Kidney (tissue), 22 donors: ENCODE measurements at places on chromosomes 1 and 21.

GRCh38 chr1:15951341-15952153 is 24.4 kb downstream of the ZBTB17 start:
- DNase-seq, result peak; percentile 74

- DNase-seq, result peak; percentile 85
Measured at GRCh38 chr1:161038523-161039153, at the start of gene TSTD1. Gene TSTD1 (minus strand): TSS chr1:161038964. CDS start chr1:161038889, 75 bp downstream.

- no peak for DNase-seq
Measured at GRCh38 chr1:171563675-171564074, 58.4 kb upstream of the MYOCOS start.

DNA sequence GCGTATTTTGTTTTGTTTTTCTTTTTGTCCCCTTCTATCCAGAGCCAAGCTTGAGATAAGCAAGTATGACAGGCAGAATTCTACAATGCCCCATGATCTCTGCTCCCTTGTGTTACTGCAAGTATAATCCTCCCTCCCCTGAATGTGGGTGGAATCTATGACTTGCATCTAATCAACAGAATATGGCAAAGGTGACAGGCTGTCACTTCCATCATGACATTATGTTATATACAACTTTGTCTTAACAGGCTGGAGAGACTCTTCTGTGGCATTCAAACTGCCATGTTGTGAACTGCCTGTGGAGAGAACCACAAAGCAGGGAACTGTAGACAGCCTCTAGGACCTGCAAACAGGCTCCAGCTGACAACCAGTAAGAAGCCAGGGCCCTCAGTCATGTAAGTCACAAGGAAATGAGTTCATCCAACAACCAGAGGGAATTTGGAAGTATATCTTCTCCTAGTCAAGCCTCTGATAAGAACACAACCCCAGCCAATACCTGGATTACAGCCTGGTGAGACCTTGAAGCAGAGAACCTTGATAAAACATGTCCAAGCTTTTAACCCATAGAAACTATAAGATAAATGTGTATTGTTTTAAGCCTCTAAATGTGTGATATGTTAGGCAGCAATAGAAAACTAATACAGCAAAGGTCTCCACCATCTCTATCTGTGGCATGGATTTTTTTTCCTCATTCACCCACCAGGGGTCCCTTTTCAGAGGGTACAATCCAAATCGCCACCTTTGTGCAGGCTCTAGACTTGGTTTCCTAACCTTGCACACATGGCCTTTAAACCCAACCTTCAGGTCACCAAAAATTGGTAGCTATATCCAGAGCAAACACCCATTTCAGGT is 5.7 kb upstream of the C1orf162 start:
- no peak for DNase-seq

DNA sequence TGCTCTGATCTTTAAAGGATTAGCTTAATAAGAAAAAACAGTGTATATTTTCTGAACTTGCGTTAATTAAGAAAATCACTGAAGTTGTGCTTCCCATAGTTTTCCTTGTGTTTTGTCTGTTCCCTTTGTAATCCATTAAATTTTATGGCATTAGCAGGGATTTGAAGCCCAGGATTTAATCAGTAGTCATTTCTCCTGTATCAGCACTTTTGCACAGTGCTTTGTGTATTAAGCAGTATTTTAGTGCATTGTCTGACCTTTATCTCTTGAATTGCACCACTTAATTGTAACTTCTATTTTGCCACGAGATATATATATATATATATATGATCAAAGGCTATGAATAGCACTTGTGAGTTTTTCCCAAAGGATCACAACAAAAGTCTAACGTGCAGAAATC is 133.7 kb downstream of the S1PR1 start:
- no peak for DNase-seq

DNA sequence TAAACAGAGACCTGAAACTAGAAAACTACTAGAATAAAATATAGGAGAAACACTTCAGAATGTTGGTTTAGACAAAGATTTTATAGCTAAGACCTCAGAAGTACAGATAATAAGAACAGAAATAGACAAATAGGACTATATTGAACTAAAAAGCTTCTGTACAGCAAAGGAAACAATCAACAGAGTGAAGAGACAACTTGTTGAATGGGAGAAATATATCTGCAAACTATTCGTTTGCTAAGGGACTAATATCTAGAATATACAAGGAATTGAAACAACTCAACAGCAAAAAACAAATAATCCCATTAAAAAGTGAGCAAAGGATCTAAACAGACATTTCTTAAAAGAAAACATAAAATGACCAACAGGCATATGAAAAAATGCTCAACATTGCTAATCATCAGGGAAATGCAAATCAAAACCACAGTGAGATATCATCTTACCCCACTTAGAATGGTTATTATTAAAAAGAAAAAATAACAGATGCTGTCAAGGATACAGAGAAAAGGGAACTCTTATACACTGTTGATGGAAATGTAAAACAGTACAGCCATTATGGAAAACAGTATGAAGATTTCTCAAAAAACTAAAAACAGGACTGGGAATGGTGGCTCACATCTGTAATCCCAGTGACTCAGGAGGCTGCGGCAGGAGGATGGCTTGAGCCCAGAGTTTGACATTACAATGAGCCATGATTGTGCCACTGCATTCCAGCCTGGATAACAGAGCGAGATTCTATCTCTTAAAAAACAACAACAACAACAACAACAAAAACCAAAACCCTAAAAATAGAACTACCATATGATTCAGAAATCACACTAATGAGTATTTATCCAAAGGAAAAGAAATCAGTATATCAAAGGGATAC is 37.3 kb upstream of the ZSWIM5 start:
- no peak for DNase-seq

GRCh38 chr1:66342707-66343106 is 191.2 kb upstream of the SGIP1 start:
- DNase-seq, result no peak

DNA sequence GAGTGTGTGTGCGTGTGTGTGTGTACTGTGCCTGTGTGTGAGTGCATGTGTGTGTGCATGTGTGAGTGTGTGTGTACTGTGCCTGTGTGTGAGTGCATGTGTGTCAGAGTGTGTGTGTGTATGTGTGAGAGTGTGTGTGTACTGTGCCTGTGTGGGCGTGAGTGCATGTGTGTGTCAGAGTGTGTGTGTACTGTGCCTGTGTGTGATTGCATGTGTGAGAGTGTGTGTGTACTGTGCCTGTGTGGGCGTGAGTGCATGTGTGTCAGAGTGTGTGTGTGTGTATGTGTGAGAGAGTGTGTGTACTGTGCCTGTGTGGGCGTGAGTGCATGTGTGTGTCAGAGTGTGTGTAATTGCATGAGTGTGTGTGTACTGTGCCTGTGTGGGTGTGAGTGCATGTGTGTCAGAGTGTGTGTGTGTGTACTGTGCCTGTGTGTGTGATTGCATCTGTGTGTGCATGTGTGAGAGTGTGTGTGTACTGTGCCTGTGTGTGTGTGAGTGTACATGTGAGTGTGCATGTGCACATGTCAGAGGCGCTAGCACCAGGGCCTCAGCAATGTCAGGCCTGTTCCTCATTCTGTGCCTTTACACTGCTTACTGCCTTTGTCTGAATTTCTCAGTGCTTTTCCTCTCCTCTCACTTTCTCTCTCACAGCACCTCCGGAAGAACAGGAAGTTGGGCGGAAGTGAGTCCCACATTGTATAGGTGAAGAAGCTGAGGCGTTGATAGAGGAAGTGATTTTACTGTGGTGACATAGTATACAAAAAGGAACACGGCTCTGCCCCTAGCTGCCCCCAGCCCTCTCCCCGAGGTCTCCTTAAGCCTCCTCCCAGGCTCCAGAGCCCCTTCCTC is 4.9 kb downstream of the SLC5A9 start:
- no peak for DNase-seq

DNA sequence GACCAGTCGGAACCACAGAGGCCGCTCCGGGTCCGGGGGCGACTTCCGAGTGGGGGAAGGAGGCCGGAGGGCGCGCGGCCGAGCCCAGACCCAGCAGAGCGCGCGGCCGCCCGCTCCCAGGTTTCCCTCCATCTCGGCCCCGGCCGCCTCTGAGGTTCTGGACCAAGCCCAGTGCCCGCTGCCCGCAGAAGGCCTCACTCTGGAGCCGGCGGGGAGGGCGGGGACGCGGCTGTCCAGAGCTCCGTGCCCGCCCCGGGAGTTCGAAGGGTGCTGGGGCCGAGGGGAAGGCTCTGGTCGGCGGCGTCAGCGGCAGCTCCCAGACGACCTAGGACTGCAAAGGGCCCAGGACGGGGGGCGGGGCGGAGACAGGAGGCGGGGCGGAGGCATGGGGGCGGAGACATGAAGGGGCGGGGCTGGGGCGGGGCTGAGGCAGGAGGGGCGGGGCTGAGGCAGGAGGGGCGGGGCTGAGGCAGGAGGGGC is 48.0 kb upstream of the SLC19A1 start:
- peak; percentile 65 for DNase-seq

GRCh38 chr1:165891111-165891860 is 63.9 kb downstream of the UCK2 start:
- DNase-seq, result no peak

GRCh38 chr1:36842448-36842847 is 191.9 kb downstream of the GRIK3 start:
- no peak for DNase-seq

GRCh38 chr21:21163904-21164303 is 165.7 kb downstream of the NCAM2 start:
- DNase-seq, result peak; percentile 50

DNA sequence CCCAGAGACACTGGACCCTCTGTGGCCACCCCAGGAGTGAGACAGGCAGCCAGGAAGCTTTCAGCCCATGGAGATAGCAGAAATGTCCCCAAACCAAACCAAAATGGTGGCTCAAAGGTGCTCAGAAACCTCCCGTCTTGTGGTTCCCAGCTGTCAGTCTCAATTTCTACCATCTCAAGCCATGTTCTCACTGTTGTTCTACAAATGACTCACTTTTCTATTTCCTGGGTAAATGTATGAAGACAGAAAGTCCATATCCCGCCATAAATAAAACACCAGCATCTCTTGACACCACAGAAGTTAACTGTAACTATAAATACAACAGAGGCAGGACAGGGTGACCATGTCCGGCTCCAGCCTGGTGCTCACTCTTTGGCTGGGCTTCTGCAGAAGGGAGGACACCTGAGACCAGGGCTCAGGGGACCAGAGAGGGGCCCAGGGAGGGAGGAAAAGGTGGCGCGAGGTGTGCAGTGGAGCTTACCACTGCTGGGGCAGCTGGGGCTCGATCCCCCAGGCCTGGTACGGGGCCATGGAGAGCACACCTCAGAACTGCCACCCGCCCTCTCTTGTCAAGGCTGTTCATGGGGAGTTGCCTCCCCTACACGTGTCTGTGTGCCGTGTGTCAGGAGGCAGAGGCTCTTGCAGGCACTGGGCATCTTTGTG is 43.6 kb downstream of the EPHB2 start:
- no peak for DNase-seq

- no peak for DNase-seq
Measured at GRCh38 chr1:87951852-87952251, 623.2 kb downstream of the LMO4 start.

- no peak for DNase-seq
Measured at GRCh38 chr1:68201546-68202238, 30.6 kb downstream of the WLS start.

DNA sequence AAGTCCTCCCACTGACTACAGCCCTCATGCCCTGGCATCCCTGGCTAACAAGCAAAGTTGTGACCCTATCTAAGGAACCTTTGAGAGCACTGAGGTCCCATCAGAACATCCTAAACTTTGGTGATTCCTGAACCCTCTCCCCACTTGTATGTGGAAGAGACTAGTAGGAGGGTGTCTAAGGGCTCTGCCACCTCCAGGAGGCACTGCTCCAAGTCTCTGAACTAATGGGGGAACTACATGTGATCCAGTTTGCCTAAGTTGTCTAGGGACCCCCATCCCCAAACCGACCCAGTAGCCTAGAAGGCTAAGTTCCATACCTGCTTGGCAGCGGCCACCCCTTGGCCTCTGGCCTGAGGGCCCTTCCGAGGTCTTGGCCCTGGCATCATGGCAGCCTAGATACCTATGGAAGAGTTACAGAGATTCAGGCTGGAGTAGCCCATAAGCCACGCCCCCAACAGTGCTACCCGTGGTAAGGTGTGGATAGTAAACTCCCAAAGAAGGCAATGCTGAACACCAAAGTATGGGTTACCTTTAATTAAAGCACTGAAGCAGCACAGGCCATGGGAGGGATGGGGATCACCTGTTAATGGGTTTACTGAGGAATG is 1.7 kb downstream of the CC2D1B start:
- no peak for DNase-seq

GRCh38 chr1:67031121-67031858 is 22.7 kb downstream of the SLC35D1 start:
- DNase-seq, result no peak

DNA sequence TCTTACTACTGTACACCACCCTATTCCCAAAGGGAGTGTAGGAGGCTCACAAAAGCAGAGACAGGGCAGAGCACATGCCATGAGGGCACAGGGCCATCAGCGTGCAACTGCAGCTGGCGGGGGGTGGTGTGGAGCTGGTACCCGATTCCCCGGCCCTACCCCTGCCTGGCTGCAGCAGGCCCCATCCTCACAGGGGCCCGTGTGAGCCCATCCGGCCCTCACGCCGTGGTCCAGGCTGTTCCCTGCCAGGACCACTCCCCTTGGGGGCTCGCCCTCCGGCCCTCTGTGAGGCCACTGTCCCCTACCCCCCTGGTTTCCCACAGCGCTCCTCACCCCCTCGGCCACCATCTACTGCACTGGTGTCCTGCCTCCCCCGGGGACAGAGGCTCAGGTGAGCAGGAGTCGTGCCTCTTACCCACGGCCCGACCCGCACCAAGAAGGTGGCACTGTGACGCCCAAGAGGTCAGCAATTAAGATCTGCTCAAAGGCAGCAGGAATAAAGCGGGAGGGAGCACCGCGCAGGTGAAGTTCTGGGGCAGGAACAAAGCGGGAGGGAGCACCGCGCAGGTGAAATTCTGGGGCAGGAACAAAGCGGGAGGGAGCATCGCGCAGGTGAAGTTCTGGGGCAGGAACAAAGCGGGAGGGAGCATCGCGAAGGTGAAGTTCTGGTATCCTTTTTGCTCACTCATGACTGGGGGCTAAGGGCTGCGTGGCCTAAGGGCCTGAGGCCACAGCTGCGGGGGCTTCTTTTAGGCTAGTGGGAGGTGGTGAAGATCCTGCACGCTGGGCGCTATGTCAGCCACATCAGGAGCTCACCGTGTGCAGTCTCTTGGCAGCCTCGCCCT is 3.9 kb downstream of the POFUT2 start:
- DNase-seq, result no peak

DNA sequence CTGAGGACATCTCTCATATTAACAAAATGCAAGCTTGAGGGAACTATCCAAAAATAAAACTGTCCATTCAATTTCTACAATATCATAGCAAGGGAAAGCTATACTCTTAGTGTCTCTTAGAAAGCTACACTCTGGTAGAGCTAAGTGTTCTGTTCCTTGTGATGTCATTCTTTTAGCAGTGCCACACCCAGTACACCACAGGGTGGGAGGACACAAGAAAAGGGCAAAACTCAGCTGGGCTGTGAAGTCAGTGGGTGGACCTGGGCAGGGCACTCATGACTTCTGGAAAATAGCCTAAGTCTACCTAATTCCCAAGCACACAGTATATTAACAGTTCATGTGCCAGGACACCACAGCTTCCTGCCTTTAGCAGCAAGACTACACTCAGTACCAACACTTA is 42.2 kb upstream of the TNFSF4 start:
- DNase-seq, result no peak

GRCh38 chr21:16419188-16419921 is 689.6 kb downstream of the USP25 start:
- DNase-seq, result peak; percentile 95

- no peak for DNase-seq
Measured at GRCh38 chr1:114173680-114174079, 20.0 kb upstream of the SYT6 start.
